Right ventricle myocardium superior (tissue), 1 donor: ENCODE measurements at places on chromosomes 12 and 14. TPM values are rescaled to one million over a fixed set of nuclear protein-coding genes. Genes with fewer than 3 reads are reported as not detected.
A peak's percentile ranks its signal among the peaks of the same experiment; 100 is the strongest.

DNA sequence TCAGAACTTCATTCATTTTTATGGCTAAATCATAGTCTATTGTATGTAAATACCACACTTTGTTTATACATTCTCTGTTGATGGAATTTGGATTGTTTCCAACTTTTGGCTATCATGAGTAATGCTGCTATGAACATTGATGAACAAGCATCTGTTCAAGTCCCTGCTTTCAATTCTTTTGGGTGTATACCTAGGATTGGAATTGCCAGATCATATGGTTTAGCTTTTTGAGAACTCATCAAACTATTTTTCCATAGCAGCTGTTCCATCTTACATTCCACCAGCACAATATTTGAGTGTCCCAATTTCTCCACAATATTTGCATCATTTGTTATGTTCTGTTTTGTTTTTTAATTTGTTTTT, 52.3 kb upstream of the CCND2 start:
- no peak for DNase-seq

DNA sequence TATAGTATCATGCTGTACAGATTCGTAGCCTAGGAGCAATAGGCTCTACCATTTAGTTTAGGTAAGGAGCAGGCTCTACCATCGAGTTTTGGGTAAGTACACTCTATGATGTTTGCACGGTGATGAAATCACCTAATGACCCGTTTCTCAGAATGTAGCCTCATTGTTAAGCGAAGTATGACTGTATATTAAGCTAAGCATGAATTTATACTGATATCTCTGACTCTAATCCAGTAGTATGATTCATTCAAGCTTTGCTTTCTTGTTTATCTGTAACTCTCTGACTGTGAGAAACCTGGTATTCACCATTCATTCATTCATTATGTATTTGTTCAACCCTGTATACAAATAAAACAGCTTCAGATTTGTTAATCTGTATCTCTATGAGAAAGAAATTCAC, 283.9 kb upstream of the PRICKLE1 start:
- no peak for DNase-seq

Gene KRT86
- total RNA-seq, result not detected

GRCh38 chr14:101071493-101071906, 168.0 kb upstream of the RTL1 start:
- no peak for DNase-seq

Gene YY1
- total RNA-seq, result 48.1 TPM

- no peak for DNase-seq
Measured at GRCh38 chr12:7937833-7938506, 2.0 kb upstream of the SLC2A3 start.

DNA sequence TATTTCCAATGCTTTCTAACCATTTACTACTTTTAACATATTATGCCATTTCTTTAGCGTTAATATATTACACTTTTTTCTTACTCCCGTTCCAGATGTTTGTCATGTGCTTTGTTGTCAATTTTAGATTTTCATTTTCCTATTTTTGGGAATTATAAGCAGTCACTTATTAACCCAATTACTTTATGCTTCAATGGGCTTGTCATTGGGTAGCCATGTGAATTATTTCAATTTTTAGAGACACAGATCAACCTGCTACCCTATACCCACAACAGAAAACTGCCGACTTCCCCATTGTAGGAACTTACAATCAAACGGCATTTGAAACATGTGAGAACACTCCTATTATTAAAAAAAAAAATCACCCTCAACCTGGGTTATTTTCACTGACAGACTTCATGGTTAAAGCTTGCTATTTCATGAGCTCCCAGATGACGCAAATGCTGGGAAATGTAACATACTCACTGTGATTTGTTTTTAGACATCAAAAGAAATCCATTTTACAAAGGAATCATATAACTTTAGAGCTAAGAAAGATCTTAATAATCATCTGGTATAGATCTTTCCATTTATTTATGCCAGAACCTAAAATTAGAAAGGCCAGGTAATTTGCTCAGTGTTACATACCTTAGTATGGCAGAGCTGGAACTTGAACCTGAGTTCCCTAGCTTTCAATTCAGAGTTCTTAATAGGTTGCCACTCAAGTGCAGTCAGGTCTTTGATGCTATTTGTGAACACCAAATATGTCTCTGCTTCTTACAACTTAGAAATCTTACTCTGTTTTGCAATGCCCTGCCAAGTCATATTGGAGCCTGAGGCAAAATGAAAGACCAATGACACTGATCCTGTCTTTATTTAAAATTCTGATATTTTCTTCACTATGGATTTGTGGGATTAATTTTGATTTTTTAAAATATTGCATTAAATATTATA, 340.4 kb downstream of the RAD51B start:
- DNase-seq, result no peak

DNA sequence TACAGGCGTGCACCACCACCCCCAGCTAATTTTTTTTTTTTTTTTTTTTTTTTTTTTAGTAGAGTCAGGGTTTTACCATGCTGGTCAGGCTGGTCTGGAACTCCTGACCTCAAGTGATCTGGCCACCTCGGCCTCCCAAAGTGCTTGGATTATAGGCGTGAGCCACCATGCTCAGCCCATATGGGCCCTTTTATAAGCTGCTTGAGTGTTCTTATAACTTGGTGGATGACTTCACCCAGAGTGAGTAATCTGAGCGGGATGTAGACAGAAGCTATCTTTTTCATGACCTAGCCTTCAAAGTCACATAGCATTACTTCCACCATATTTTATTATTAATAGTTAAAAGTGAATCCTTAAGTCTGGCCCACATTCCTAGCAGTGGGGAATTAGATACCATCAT, 16.4 kb downstream of the BBOF1 start:
- DNase-seq, result no peak

Gene OSGEP
- total RNA-seq, result 15.6 TPM

- DNase-seq, result no peak
Measured at GRCh38 chr12:1858456-1858855, 38.1 kb downstream of the LRTM2 start.

Gene PABPN1
- 67.7 TPM for total RNA-seq

Gene SUOX
- 29.7 TPM for total RNA-seq

DNA sequence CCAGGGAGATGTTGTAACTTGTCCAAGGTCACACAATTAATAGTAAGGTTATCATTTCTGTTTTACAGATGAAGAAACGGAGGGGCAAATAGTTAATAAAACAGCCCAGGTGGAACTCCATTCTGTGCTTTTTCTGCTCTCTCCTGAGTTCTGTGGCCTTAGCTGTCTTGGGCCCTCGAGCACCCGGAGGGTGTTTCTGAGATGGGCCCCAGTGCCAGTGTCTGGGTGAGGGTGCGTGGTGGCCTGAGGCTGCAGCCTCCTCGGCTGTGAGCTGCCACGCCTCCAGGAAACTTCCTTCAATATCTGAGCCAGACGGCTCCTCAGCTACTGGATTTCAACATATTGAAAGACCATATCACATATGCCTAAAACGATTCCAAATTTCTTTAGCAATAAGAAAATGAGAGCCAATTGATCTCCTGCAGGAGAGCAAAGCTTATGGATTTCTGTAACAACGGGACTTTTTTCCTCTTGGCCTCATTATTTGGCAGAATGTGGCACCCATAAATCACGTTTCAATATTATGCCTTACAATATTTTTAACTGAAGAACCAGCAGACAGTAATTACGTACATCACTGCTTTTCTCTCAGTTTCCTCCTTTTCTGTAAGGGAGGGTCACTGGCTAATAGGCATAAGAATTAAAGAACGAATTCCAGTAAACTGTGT, 74.8 kb upstream of the DICER1 start:
- no peak for DNase-seq

DNA sequence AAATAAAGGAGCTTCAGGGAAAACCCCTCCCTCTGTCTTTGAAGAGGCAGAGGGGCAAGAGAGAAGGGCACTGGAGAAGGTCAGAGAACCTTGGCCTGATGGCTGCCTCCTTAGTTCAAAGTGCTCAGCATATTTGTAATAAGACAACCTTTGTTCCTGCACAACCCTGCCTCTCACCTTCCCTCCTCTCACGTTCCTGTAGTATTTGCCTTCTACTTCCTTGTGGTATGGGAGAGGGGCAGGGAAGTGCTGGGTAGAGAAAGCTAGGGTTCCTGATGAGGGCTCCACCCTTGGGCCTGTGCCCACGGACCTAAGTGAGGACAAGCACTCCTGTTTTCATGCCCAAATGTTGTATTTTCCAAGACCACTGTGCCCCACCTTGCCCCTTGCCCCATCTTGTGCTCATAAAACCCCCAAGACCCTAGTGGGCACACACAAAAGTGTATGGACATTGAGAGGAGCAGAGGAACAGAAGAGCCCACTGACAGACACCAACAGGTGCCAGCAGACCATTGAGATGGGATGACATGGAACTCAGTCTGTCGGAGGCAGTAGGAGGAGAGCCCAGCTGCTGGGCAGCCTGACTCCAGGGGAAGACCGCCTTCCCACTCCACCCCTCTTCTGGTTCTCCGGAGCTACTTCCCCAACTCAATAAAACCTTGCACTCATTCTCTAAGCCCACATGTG, 261.5 kb upstream of the CCDC196 start:
- no peak for DNase-seq

DNA sequence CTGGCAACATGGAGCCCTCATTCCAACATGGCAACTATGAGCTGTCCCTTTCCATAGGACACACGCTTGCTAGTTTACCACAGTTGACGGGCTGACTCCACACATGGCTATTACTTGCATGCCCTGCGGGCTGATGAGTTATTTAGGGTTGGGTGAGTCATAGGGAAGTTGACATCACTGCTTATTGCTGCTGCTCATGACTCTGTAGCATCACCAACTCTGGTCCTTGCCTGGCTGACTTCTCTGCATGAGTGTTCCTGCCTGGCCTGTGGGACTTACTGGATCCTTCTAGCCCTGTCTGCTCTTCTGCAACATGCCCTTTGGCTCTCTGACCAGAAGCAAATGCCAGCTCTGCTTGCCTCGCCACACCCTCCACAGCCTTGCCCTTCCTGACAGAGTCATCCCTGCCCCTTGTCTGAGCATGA, 199.5 kb downstream of the ANO6 start:
- no peak for DNase-seq

Gene ACSM4
- total RNA-seq, result not detected

DNA sequence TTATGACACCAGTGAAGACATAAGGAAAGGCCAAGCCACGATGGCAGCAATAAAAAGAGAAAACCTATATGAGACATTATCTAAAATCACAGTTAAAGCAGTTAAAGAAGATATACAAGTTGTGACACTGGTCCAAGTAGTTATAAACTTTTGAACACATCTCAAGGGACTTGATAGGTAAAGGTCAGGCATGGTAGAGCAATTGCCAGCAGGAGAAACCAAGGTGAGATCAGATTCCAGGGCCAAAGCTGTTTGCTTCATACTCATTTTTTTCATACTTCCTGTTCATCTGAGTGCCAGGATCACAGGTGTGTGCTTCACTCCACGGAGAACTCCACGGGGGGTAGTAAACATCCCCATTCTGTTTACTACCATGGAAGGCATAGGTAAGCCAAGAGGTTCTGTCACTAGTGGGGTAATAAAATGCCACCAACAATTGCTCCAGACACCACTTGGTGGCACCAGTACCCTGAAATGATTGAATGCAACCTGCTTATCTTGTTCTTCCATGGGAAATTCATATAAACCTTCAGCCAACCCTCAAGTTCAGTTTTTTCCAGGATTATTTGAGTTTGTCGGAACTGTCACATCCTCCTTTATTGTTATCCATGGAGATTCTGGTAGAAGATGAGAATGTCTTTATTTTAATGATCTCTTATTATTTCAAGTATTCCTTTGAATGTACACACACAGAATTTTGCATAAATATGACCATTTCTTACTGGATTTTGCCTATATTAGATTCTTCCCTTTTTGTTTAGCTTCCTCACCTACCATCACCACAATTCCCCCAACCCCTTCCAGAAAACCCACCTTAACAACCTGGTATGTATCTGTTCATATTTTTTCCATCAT, 59.2 kb upstream of the TSPAN8 start:
- DNase-seq, result no peak

DNA sequence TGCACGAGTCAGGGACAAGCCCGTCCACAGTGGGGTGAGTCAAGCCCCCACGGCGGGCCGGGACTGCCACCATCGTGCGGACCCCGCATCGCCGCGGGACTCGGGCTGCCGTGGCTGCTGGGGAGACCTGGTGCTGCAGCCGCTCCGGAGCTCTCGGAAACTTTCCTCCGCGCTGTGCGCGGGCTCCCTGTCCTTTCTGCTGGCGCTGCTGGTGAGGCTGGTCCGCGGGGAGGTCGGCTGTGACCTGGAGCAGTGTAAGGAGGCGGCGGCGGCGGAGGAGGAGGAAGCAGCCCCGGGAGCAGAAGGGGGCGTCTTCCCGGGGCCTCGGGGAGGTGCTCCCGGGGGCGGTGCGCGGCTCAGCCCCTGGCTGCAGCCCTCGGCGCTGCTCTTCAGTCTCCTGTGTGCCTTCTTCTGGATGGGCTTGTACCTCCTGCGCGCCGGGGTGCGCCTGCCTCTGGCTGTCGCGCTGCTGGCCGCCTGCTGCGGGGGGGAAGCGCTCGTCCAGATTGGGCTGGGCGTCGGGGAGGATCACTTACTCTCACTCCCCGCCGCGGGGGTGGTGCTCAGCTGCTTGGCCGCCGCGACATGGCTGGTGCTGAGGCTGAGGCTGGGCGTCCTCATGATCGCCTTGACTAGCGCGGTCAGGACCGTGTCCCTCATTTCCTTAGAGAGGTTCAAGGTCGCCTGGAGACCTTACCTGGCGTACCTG, 1.1 kb downstream of the PDE3A start:
- peak; percentile 91 for DNase-seq

DNA sequence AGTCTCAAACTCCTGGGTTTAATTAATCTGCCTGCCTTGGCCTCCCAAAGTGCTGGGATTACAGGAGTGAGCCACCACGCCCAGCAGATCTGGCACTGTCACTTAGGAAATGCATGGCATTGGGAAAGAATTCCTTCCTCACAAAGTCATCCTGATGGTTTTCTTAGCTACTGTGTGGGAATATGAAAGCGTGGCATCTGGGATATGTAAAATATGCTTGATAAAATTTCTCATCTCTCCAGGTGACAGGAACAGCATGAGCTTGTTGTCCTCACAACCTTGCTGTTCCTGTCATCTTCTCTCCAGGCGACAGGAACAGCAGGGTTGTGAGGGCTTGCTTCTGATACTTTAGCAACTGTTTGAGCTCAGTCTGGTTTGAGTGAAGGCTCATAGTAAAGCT, 16.1 kb upstream of the AICDA start:
- DNase-seq, result no peak

Gene OR6C2
- not detected for total RNA-seq

DNA sequence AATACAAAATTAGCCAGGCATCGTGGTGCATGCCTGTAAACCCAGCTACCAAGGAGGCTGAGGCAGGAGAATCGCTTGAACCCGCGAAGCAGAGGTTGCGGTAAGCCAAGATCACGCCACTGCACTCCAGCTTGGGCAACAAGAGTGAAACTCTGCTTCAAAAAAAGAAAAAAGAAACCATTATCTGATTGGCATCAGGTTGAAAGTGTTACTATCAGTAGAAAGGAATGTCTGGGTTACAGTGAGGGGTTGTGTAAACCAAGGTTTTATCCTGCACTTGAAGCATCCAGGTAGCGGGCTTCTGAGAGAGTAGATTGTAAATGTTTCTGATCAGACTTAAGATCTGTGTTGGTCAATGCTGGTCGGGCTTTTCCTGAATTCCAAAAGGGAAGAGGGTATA, 14.1 kb upstream of the OXA1L start:
- no peak for DNase-seq

- no peak for DNase-seq
Measured at GRCh38 chr14:50961605-50962221, 17.4 kb upstream of the PYGL start.

- no peak for DNase-seq
Measured at GRCh38 chr12:30845676-30846075, 80.9 kb upstream of the TSPAN11 start.

- no peak for DNase-seq
Measured at GRCh38 chr12:115024531-115024930, 340.6 kb upstream of the TBX3 start.

Gene WBP11
- total RNA-seq, result 45.7 TPM

GRCh38 chr12:110649341-110649847, 35.5 kb downstream of the TCTN1 start:
- no peak for DNase-seq

Gene MANSC4
- total RNA-seq, result not detected
